Right ventricle myocardium inferior (tissue), 1 donor: ENCODE measurements at places on chromosomes 7 and 10.

GRCh38 chr7:102063690-102064180, 222.9 kb upstream of the SH2B2 start:
- no peak for DNase-seq

GRCh38 chr10:121797490-121797889, 130.3 kb downstream of the ATE1 start:
- no peak for DNase-seq

DNA sequence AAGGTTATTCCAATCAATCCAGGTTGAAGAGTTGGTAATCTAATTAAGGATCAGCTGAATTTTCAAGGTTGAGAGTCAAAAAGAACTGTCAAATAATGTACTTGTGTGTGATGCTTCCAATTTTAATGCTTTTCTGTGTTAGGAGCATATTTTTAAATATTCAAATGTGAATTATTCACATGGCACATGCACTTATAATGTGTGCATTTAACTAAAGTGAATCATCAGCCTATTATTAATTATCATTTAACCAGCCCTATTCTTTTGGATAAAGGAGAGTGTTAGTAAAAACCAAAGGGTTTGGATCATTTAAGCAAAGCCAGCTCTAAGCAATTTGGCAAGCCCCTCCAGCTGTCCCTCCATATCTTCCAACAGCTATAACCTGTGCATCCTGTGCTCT, 11.2 kb downstream of the LGI1 start:
- no peak for DNase-seq

DNA sequence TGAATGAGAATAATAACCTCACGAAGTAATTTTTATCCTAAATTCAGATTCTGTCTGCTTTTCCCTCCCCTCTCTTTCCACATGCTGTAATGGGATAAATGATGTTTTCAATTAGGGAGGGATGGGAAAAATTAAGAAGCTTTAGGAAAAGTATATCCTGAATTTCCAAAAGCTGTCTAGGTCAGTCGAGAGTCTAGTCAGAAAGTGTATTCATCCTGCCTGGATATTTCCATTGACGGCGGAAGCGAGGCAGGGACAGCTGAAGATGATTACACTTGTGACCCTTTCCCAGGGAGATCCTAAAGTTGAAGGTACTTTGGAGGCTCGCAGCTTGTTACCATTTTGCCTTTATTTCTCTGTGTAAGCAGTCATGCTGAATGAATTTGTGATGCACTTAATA, 204.1 kb downstream of the ZNF365 start:
- DNase-seq: no peak

DNA sequence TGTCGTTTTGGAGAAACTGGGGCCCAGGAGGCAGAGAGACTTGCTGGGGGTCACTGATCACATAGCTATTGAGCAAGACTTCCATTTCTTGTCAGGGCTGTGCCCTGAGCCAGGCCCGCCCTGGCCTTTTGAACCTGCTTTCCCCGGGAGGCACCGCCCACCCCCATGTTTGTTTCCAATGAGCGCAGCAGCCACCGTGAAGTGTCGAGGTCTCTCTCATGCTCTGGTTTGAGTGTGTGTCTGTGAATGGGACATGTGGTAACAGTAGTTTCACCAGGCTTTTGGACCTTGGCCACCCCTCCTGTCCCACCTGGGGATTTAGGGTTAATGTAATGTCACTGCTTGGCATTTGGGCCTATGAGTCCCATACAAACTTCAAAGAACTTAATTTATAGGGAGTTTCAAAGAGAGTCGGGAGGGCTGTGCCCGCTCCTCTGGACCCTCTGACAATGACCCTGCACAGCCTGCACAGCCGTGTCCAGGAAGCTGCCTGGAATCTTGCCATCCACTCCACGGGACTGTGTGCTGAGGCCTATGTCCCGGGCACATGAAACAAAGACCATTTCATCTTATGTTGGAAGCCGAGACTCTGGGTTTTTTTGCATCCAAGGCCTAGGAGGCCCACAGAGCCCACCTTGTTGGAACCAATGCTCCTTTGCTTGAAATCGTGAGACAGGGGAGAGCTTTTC, 6.3 kb downstream of the PRF1 start:
- DNase-seq: no peak

DNA sequence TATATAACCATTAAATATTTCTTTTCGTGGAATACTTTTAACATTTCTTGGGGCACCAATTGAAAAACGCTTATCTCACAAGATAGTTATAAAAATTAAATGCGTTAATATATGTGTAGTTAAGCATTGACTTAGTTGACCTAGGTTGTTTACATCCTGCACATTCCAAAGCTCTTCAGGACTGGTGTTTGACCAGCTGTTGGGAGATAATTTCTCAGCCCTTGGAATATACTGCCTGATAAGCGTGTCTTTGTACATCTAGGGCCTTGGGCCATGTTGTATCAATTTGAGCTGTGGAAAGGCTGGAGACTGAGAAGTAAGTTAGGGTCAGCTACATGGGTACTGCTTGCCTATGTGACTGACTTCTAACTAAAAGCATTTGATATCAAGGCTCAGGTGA, 90.0 kb upstream of the AOAH start:
- DNase-seq: no peak

DNA sequence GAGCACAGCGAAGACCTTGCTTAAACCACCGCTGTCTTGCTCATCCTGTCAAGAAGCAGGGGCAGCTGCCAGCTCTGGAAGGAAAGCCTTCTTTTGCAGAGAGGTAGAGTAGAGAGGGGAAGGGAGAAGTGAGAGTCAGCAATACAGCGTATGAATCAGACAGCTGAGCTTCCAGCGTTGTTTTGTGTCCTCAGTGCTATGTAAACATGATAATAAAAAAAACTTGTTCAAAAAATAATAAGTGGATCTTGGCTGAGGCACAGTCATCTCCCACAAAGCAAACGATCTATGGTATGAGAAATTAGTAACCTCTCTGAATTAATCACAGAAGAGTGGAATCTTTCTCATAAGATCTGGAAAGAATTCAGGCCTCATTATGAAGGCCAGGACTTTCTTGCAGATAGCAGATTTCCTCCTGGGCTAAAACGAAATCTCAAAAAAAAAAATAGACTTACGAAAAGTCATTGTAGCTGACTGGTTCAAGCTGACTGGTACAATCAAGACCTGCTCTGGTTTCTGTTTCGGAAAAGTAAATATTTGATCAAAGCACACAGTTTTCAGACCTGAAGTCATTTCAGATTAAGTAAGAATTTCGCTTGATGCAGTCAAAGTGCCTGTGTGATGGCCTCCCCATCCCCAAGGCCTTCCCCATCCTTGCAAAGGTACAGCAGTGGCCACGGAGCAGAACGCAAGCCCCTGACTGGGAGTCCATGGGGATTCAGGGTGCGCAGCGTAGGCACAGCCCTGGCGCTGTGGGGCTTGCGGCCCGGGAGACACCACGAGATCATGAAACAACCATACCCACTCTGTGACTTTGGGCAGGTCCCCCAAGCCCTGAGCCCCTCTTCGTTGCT, 29.4 kb downstream of the CHST15 start:
- DNase-seq: no peak

DNA sequence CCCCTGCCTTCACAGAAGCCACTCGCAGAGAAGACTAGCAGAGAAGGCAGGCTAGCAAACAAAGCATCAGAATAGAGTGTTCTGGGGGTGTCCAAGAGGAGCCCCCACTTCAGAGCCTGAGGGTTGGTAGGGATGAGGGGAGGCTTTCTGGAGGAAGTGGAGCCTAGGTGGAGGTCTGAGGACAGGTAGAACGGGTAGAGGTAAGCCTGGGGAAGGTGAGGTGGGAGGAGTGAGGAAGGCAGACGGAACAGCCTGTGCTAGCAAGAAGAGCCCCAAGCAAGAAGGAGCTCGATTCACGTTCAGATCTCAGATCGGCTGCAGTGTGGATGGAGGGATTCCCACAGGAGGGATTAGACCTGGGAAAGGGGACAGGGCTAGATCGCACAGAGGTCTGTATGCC, 66.0 kb upstream of the DUSP5 start:
- DNase-seq: no peak
